Stimulated activated CD8-positive, alpha-beta memory T cell treated with anti-CD3 and anti-CD28 coated beads, Interleukin-4, amount 100 ng/mL, for 1 hour (primary cell): ENCODE measurements at places on chromosomes 7 and 10.

DNA sequence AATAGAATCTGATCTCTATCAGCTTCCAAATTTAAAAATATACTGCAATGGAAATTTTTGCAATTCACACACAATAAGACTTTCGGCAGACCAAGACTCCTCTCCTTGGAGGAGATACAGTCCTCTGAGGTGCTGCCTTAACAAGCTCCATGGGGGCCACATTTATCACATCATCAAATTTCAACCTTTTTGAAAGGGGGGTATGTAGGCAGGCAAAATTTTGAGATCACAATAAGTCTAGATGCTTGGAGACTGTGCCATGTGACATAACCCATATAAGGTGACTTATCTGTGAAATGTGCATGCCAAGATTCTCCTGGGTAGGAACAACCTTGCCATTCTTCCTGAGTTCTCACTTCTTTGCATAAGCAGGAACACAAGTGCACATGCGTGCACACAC is at the start of gene OR2A12:
TSS of gene OR2A12 (plus strand) at position 301 of the 400 bp plus-strand sequence. CDS start 8,830 bp downstream, outside the sequence.
- DNase-seq = no peak

DNA sequence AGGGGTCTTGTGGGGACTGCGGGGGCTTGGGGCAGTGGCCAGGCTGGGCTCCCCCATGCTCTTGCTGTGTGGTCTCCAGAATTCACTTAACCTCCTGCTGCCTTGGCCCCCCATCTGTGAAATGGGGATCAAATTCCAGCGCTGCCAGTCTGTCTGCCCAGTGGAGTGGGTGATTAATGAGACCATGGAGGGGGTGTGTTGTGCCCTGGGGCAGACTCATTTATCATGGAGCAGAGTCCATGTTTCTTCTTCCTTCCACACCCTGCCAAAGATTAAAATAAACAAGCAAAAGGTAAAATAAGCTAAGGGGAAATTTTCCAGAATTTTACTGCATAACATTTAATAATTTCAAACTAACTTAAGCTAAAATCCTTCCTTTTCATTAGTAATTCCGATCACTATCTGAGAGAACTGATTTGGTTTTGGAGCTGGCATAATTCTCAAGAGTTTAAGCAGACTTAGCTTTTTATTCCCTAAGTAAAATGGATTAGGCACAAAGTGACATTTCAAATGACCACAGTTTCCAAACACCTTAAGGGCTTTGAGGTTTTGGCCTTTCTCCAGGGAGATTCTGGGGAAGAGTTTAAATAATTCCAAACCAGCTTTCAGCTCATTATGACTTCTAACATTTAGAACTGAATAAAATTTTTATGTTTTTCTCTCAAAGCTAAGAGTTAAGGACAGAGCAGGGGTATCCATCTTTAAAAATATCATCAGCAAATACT is 211.9 kb downstream of the CXCL12 start:
- DNase-seq = no peak

DNA sequence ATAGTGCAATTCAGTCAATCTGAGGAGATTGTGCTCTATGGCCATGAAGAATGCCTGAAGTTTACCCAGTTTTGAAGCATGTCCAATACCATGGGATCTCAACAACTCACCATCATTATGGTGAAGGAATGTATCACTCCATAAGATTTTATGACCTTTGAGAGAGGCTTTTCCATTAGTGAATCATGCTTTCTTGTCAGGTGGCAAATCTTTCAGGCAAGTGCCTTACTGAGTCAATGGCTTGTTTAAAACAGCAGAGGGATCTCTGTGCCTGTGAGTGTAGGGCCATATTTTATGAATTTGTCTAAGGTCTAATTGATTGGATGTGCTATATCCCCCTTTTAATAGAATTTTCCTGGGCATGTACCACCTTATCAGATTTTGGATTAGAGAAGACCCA is 131.5 kb downstream of the CCDC7 start:
- no peak for DNase-seq

GRCh38 chr7:23981758-23982157 is 271.7 kb downstream of the STK31 start:
- DNase-seq = no peak

DNA sequence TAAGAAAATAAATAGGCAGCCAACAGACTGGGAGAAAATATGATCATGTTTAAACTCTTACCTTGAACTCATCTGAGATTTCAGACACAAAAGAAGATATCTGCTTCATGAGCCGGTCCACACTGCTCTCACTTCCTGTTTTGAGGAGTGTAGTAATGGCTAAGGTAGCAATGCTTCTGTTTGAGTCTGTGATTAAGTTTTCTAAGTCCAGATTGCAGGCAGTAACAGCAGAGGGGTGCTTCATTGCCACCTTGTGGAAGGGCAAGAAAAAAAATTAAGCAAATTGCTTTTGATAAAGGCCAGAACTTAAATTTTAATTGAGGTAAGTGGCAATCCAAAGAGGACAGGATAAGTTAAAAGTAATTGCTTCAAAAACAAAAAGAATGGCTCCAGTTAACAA is 69.1 kb downstream of the MEST start:
- no peak for DNase-seq

- DNase-seq = no peak
Observed at GRCh38 chr10:92747600-92747999, 57.8 kb downstream of the HHEX start.

- no peak for DNase-seq
Observed at GRCh38 chr10:129048513-129048912, 418.5 kb upstream of the MGMT start.

- no peak for DNase-seq
Observed at GRCh38 chr7:3722396-3722922, 421.4 kb downstream of the SDK1 start.

DNA sequence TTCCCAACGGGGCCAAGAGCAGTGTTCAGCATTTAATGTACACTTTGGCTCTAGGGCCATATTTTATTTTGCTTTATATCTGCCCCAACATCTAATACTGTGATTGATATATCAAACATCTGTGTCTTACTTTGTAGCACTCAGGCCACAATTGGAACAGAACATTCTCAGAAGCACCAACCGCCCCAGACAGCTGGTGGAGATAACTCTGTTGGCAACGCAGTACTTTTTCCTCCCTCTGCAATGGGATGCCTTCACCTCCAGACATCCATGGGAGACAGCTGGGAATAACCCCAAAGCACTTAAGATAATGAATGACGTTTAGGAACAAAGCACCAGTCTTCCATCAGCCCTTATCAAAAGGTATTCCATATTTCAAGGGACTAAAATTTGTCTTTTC is 57.4 kb downstream of the PIP4K2A start:
- DNase-seq = no peak

GRCh38 chr10:89221919-89222318 is 14.8 kb upstream of the CH25H start:
- no peak for DNase-seq

DNA sequence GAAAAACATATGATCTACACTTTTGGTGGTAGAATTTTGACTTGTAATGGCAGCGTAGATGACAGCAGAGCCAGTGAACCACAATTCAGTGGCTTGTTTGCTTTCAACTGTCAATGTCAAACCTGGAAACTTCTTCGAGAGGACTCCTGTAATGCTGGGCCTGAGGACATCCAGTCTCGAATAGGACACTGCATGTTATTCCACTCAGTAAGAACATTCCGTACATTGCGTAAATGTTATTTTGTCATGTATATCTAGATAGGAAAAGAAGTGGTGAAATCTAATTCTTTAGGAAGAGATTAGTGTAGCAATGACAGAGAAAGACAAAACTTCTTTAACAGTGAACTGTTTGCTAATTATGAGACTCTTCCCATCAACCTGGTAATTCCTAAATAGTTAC is 112.9 kb downstream of the PODXL start:
- DNase-seq = no peak

DNA sequence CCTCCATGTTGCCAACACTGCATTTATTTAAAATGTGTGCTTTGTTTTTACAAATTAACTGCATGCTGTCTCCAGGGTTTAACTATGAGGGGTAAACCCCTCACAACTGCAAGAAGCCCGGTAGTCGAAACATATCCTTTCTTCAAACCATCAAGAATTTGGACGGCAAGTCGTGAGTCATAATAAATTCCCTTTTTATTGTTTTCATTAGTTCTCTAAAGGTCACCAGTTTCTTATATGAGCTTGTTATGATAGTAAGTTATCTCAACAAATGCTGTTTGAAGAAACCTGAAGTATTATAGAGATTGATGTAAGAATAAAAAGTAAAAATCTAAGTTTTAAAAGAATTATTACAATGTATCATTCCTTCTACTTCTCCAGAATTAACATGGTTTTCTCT is 12.2 kb upstream of the FIGNL1 start:
- no peak for DNase-seq

DNA sequence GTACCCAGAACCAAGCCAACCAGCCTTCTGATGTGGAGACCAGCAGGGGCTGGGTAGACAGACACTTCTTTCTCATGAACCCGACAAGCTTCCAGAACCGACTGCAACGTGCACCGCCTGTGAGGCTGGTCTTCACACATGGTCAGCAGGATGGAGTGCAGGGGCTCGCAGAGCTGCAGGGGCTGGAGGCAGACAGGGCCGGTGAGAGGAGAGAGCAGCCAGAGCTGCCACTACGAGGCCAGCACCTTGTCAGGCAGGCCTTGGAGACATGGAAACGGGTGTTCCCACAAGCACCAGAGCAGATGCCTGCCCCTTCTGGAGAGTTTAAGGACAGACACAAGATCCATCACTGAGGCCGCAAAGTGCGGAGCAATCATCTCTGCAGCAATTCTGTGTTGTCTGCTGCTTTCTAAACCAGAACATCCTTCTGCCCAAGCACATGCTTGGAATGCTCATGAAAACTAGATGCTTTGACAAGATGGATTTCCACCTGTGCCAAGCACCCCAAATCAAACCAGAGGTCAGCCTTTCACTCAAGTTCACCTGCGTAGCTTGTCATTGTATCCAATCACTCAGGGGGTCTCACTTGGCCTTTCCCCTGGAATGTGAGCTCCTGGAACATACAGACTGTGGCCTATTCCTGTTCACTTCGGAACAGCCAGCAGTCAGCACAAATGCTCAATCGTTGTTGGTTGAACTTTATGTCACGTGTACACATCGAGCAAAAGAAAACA is 32.2 kb downstream of the FRMPD2 start:
- no peak for DNase-seq

GRCh38 chr7:94195201-94195600 is 191.0 kb upstream of the BET1 start:
- DNase-seq = no peak

GRCh38 chr7:87850836-87851593 is 25.1 kb downstream of the SLC25A40 start:
- no peak for DNase-seq

DNA sequence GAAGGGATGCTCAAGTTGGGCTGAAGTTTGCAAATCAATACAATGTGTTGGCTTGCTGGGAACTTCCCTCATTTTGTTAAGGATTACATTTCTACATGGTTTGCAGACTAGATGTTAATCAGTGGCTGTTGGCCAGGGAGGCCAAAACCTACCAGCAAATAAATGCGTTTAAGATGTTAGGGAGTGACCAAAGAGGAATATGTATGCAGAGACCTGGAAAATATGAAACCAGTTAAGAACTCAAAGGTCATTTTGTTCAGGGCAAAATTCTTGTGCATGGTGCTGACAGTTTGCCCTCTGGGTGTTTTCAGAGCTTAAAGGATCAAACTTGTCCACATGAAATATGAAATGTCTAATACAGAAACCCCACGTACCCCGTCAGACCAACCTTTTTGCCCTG is 30.3 kb downstream of the GATA3 start:
- DNase-seq = no peak

- no peak for DNase-seq
Observed at GRCh38 chr10:92241158-92241500, 49.7 kb downstream of the CPEB3 start.

GRCh38 chr7:40551685-40552576 is 417.1 kb downstream of the SUGCT start:
- DNase-seq = no peak

GRCh38 chr10:78516236-78516635 is 482.6 kb downstream of the RPS24 start:
- DNase-seq = no peak

DNA sequence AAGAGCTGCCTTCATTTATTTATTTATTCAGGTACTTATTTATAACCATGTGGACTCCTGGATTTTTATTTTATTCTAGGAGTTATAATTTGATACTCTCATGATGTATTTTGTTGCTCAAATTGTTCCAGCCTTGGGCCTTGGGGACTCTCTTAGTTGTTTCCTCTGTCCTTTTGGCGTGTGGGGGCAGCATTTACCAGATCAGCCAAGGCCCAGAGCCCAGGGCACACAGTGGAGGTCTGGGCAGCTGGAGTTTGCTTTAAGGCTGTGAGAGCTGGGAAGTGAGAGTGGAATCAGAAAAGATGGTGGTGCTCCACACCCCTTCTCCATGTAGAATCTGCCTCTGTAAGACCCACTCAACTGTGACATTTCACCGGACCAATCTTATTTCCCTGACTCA is 398.9 kb downstream of the RPS24 start:
- no peak for DNase-seq

DNA sequence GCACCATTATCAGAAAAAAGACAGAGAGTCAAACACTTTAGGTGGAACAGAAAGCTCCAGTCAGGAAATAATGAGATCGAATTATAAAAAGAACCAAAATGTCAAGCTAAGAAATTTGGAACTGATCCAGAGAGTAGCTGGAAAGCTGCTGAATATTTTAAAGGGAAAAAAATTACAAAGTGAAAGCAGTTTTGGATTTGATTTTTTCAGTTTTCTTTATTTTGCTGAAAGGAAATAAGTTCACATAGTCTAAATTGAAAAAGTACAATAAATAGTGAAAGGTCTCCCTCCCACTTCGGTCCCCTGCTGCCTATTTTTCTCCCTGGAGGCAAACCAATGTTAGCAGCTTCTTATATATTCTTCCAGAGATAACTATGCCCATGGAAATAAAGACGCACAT is 11.3 kb upstream of the TOMM7 start:
- no peak for DNase-seq

- no peak for DNase-seq
Observed at GRCh38 chr7:91759205-91759863, 121.2 kb downstream of the MTERF1 start.

GRCh38 chr10:82150123-82150900 is 275.3 kb downstream of the NRG3 start:
- no peak for DNase-seq

GRCh38 chr7:2114926-2115759 is 117.6 kb downstream of the MAD1L1 start:
- no peak for DNase-seq

DNA sequence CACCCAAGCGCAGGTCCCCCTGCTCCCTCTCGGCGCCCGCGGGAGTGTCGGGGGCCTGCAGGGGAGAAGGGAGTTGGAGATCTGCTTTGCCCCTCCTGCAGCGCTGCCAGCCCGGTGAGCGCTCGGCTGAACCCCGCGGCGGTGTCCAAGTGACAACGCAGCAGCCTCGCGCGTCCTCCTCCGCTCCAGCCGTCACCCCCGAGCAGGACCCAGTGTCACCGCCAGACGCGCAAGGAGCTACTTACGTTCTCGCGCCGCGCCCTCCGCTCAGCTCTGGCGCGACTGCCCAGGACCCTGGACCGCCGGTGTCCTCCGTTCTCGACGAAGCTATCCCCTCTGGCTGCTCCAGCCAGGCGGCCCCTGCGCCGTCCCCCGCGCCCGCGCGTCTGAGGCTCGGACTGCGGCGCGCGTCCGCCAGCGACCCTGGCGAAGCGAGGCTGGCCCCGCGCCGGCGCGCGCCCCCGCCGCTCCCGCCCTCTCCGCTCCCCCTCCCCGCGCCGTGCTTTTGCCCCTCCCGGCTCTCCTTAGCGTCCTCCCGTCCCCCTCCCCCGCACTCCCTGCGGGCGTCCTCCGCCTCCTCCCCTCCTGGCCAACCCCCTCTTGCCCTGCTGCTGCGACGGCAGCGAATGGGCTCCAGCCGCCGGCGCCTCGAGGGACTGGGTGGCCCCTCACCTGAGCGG is at the start of gene NRCAM:
TSS of gene NRCAM (minus strand) at position 439 of the 680 bp plus-strand sequence. CDS start 216,372 bp downstream, outside the sequence.
- DNase-seq = no peak
